Activated CD4-positive, alpha-beta T cell treated with anti-CD3 and anti-CD28 coated beads, Interleukin-2, amount 10 ng/mL, durations not matched to agents 7 days and 5 days (primary cell): ENCODE measurements at places on chromosomes 13 and 19.

DNA sequence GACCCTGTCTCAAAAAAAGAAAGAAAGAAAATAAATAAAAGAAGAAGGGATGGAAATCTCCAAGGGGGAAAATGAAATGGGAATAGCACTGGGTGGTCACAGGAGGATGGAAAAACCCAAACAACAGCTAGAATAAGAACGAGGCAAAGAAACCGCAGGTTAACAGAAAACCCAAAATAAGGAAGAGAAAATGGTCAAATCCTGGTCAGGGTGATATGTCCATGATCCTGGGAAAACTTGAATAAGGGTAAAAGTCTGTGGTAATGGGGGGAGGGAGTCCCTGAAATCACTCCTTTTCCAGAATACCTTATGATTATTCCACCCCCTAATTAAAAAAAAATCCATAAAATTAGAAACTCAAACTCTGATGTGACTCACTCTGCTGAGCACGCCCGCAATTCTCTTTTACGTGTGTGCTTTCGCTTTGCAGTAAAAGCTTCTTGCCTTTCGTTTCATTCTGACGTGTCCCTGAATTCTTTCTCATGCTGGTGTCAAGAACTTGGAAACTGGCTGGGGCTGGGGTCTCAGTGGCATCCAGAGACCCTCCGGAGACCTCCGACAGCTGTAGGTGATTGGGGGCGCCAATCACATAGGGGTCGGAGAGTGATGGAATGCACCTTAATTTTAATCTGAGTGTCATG is 4.3 kb upstream of the NAXD start:
- DNase-seq: no peak

- DNase-seq: peak; percentile 37
These were observed 82.3 kb upstream of the C1QTNF9B start for GRCh38 chr13:23979361-23980159.

DNA sequence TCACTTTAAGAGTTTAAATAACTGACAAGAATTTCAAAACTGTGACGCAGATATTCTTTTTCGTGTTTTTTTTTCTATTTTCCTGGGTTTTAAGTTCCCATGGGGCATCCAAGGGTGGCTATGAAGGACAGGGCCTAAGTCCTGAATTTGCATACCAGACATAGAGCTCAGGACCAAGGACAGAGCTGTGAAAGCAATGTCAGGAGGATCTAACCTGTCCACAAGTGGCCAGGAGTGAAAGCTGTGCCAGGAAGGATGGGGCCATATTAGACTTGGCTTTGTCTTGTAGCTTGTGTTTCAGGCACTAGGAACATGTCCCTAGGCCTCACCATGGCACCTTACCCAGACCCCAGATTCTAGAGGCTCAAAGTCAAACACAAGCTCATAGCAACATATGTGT is 289.4 kb upstream of the MIR17HG start:
- DNase-seq: no peak

- peak; percentile 48 for DNase-seq
These were observed 9.2 kb upstream of the ZNF358 start for GRCh38 chr19:7506385-7507328.

DNA sequence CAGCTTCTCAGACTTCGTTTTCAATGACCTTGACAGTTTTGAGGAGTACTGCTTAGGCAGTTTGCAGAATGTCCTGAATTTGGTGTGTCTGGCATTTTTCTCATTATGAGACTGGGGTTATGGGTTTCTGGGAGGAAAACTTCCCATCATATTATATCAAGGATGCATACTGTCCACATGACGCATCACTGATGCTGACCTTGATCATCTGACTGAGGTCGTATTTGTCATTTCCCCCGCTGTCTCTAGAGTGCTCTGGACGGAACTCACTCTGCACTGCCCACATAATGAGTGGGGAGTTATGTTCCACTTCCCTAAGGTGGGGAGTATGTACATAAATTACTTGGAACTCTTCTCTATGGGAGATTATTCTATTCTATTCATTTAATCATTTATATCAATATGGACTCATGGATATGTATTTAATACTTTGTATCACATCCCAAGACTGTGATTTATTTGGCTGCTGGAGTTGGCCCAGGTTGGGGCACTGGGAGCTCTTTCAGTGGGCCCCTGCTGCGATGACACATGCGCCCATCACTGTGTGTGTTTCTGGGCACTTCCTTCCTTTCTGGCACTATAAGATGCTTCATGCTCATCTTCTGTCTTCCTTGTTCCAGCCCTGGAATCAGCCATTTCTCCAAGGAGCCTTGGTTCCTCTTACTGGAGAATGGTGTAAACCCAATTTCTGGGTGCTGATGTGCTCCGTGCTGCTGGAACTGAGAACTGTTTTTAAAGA is 138.6 kb downstream of the MIPEP start:
- no peak for DNase-seq

DNA sequence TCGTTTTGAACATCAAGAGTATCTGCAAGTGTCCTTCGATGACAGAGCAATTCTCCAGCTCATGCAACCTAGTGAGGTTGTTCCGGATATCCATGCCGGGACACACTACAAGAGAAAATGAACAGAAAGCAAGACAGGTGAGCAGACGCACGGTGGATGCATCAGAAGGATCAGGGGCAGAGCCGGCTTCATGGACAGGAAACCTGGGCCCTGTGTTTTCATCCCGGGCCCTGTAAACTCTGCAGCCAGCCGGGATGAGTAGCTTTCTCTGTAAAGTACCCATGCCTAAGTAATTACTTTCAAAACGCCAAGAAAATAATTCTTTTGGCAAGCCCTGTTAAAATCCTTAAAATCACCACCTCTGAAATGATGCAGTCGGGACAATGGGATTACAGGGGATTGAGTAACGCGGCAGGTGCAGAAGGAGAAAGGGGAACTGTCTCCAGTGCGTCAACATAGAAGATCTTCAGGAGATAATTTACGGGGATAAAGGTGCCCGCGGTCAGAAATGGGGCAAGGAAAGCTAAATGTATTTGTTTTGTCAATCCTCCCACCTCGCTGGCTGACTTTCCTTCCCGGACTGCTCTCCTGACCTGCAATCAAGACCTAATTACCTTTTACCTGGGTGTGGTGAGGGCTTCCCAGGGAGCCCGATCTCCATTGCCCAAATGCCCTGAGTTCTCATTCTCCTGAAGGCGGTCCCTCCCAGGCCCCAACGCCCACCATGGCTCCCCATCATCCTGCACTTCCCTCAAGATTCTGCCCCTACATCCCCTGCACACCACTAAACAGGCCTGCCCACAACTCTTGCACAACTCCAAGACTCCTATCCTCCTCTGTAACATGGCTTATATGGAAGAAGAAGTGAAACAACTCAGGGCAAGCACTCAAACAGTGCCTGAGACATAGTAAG is 26.2 kb downstream of the INSR start:
- DNase-seq: no peak

DNA sequence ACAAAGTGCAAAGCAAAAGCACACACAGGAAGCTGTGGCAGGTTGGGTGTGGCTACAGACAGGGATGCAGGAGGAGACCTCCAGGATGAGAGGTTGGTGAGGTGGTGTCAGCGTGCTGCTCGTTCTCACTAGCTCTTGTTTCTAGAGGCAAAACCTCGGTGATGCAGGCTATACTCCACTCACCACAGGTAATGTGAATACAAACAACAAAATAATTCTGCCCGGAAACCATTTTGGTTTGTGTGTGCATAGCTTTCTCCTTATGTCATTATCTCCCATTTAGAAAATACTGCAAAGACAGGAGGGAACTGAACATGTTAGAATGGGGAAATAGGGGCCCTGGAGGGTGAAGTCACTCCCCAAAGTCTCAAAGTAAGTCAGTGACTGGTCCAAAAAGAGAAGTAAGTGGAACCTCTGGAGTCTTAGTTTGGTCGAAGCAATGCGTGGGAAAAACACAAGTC is 9.4 kb downstream of the LCP1 start:
- DNase-seq: peak; percentile 89

- no peak for DNase-seq
These were observed 82.0 kb downstream of the MYO16 start for GRCh38 chr13:108711386-108711785.

DNA sequence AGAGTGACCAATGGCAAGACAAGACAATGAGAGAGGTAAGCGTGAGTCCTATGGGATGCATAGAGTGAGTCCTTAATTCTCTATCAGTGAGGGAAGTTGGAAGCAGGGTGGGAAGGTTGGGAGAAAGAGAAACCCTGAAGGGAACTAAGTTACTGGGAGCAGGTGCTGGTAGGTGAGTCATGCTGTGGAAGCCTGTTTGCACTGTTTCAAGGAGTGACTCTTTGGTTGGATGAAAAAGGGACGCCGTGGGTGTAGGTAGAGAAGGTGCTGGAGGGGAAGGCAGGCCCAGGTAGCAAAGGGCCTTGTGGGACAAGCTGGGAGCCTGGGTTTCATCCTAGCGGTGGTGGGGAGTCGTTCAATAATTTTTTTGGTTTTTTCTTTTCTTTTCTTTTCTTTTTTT is 21.9 kb downstream of the IGFL1 start:
- no peak for DNase-seq
